ENCODE measurements at places on chromosomes 4 and X.

DNA sequence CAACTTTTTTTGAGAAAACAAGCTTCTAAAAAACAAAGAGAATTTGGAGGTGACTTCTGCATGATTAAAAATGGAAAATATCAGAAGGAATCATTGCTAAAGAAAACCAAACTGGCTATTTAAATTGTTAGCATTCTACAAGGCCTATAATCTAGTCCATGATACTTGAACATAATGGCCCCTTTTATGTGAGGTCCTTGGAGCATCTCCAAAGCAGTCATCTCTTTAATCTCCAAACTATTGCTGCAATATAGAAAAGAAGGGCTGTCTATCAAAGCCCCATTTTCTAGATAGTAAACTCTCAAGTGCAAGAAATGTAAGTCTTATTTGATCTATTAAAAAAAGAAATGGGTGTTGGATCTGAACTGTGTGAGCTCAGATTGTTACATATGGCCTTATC, 615.1 kb downstream of the CENPC start:
- no peak for DNase-seq

GRCh38 chrX:125444659-125445058, 125.0 kb downstream of the TEX13C start:
- no peak for DNase-seq

DNA sequence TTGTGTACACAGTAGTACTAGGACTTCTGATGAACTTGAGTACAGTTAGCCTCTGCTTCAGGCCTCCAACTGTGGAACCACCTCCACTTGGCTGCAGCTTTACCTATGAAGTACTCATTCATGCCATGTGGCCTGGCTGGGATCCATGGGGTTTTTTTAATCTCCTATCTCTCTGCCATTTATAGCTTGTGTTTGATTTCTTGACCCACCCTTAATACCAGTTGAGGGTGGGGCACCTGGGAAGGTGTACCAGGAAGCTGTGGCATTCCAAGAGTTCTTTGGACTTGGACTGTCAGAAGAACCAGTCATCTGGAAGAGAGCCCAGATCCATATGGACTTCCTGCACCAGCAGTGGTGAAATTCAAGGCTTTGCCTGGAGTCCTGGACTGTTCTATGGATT, 230.1 kb downstream of the SHROOM3 start:
- DNase-seq: no peak

GRCh38 chr4:107330916-107331315, 294.8 kb upstream of the DKK2 start:
- no peak for DNase-seq

DNA sequence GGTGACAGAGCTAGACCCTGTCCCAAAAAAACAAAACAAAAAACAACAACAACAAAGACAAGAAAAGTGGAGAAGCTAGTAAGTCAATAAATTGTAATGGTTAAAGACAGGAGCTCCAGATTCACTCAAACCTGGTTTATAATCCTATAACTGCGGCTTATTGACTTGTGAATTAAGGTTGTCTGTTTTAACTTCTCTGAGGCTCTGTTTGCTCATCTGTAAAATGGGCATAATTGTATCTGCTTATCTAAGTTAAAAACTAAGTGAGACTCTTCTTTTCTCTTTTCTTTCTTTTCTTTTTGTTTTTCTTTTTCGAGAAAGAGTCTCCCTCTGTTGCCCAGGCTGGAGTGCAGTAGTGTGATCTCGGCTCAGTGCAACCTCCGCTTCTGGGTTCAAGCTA, 84.9 kb downstream of the SOWAHB start:
- no peak for DNase-seq

GRCh38 chr4:88737307-88737941, 39.8 kb upstream of the NAP1L5 start:
- DNase-seq: no peak

DNA sequence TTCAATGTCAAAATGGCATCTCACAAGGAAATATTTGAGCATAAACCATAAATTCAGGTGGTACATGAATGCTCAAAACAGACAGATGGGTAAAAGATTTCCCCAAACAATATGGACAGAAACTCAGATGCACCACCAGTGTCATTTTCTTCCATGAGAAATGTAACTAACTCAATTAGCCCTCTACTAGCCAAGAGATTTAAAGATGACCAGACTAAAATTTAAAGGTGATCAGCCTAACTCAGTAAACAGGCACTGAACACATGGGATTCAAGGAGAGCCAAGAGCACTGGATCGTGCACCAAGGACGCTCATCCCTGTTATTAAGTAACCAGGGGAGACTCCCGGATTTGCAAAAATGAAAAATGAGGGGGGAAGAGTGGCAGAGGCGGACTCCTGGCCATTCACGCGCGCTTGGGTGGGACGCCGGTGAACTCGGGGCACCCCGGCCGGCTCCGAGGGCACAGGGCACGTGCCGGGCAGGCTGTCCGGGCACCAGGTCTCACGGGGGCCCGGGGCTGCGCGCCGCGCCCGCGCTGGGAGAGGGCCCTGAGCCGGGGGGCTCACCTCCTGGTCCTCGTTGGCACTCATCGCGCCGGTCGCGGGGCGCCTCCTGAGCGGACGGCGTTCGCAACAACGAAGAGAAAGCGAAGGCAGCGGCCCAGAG, 490 bp downstream of the RWDD4 start:
- DNase-seq: peak; percentile 13

DNA sequence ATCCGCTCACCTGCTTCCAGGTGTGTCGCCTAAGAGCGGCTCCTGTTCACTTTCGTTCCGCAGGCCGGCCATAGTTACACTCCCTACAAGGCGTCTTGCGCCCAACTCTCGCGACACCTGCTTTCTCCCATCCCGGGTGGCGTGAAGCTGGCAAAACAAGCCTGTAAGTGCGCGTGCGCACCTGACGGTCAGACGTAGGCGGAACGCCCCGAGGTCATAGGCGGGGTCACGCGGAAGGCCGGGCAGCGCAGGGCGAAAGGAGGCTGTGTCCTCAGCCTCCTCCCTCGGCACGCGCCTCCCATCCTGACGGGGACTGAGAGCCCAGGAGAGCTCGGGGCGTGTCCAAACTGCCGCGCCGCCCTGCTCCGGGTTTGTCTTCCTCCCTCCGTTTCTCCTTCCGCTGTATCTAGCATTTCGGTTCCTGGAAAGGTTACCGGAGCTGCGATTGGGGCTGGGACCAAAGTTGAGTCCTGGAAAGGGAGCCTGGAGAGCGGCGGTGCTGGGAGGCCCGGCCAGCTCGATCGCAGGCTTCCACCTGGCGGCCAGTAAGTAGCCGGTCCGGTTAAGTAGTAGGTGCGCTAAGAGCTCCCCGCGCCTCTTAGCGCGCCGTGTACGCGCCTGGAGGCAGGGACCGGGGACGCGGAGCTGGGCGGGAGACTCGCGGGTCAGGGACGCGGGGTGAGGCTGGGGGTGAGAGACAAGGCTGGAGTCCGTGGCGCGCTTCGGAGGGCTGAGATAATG, at the start of the genes ABHD18 and MFSD8:
ABHD18 (plus strand) TSS at position 345 of the 741 bp plus-strand sequence. CDS start 17,550 bp downstream, outside the sequence.
MFSD8 (minus strand) TSS at position 112 of the 741 bp plus-strand sequence; CDS start at position 72, 40 bp downstream.
- DNase-seq: peak; percentile 98

- DNase-seq: no peak
Measured at GRCh38 chr4:175946472-175947116, 119.0 kb upstream of the WDR17 start.

DNA sequence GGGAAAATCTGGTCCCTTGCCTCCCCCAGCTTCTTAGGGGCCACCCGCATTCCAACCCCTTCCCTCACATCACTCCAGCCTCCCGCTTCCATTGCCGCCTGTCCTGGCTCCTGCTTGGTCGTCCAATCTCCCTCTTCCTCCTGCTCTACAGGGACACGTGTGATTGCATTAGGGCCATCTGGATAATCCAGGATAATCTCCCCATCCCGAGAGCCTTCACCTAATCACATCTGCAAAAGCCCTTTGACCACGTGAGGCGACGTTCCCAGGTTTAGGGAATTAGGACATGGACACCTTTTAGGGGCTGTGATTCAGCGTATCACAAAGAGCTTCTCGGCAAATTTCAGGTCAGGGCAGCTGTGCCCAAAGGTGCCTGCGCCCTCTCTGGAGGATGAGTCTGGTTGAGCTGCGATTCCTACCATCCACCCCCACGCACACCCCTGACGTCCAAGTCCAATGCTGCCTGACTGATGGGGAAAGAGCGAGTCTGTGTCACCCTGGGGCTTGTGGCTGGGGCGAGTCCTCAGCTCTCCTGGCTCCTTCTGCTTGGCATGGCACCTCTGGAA, 104.6 kb downstream of the PSAPL1 start:
- no peak for DNase-seq

DNA sequence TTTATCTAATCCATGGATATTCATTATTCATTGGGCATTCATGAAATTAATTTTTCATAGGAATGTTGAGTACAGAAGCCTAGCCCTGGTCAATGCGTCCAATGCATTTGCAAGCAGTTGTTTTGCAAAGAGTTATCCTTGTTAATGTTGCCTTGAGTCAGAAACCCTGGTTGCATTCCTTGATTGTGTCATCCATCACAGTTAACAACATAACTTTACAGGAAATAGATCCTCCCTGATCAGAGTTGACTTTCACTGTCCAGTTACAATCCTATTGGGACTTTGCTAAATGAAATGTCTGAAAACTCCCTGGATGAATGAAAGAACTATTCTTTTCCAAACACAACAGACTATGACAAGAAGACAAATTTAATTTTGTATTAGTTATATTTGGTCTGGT, 924.3 kb upstream of the SLIT2 start:
- DNase-seq: no peak

DNA sequence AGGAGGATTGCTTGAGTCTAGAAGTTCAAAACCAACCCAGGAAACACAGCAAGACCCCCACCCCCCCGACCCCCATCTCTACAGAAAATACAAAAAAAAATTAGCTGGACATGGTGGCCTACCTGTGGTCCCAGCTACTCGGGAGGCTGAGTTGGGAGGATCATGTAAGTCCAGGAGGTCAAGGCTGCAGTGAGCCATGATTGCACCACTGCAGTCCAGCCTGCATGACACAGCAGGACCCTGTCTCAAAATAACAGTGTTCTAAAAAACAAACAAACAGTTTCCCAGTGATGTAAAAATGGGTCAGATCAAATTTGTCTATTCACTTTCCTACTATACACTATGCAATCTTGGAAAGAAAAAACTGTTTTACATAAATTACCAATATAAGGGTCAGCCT, 2.0 kb upstream of the CBR4 start:
- DNase-seq: no peak

- no peak for DNase-seq
Measured at GRCh38 chr4:154349829-154350228, 141.8 kb downstream of the DCHS2 start.

GRCh38 chr4:141524116-141524515, 112.3 kb upstream of the IL15 start:
- no peak for DNase-seq

GRCh38 chr4:75912968-75913367, 10.7 kb upstream of the PPEF2 start:
- no peak for DNase-seq

DNA sequence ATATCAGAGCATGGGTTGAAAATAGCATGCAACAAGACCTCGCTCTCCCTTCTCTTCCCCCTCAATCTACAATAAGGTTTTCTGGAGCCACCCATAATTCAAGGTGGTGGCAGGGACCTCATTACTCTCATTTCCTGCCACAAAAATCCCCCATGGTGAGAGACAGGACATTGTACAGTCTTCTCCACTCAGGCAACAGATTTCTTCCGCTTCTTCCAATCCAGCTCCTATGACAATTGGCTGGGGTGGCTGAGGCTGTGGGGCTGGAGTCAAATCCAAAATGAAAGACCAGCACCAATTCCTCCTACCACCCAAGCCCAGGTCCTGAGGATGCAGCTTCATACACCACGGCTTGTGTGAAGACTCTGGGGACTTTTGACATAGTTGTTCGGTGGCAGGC, 40.3 kb upstream of the NKRF start:
- DNase-seq: no peak

DNA sequence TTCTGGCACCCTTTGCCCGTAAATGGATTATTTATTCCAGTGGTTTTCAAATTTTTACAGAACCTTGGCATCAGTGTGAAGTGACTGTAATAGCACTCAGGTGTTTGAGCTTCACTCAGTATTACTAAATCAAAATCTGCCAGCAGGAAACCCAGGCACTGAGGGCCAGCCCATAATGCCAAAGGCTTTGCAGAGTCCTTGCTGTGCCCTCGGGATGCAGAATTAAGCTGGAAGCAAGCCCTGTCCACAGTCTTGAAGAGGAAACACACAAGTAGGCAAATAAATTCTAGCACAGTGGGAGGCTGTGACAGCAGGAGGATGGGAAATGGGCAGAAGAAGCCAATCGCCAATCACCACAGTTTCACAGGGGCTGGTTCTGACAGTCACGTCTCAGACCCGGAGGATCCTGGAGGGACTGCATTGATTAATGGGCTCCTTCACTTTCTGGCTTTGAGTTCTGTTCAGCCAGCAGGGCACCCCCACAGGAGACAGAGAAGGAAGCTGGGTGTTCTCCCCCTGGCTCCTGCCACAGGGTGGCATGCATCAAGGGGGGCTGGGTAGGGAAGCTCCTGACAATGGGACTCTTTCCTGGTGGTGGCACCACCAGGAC, 138.8 kb downstream of the MTNR1A start:
- no peak for DNase-seq

- no peak for DNase-seq
Measured at GRCh38 chrX:16114611-16115010, 8.8 kb upstream of the GRPR start.

GRCh38 chr4:26377328-26378311, 56.8 kb downstream of the RBPJ start:
- no peak for DNase-seq

- DNase-seq: no peak
Measured at GRCh38 chr4:109072595-109072994, 229.9 kb downstream of the COL25A1 start.

DNA sequence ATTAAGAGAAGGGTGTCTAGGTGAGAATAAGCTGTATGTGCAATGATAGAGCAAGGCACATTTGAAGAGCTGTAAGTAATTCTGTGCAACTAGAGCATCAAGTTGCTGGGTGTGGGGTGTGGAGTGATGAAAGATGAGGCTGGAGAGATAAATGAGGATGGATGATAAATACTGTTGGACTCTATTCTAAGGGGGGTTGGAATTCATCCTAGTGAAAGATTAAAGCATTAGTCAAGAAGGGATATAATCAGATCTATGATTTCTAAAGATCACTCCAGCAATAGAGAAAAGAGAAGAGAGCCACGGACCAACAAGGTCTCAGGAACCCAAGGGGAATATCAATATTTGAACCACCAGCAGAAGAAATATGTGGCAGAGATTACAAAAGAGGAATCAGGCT, 415.0 kb upstream of the RPS6KA3 start:
- DNase-seq: no peak

DNA sequence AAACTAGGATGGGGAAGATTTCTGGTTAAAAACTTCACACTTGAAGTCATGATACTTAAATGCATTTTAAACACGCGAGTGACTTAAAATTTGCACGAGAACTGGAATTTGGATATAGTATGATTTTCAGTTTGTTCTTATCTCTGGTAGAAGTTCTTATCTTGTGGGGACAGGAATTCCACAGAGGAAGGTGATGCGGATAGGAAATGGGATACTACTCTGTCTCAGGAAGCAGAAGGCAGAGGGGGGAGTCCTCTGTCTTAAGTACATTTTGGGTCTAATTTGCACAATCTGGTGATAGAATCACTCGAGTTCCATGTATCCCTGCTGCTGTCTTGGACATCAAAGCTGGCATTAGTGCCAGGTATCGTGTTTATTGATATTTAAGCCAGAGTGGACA, 53.3 kb downstream of the TLL1 start:
- no peak for DNase-seq

GRCh38 chr4:27973056-27973455, 1112.4 kb downstream of the STIM2 start:
- DNase-seq: no peak

- no peak for DNase-seq
Measured at GRCh38 chr4:7638984-7639789, 204.5 kb upstream of the PSAPL1 start.
